ENCODE measurements at places on chromosomes 3 and 15. TPM values are rescaled to one million over a fixed set of nuclear protein-coding genes. Genes with fewer than 3 reads are reported as not detected.

DNA sequence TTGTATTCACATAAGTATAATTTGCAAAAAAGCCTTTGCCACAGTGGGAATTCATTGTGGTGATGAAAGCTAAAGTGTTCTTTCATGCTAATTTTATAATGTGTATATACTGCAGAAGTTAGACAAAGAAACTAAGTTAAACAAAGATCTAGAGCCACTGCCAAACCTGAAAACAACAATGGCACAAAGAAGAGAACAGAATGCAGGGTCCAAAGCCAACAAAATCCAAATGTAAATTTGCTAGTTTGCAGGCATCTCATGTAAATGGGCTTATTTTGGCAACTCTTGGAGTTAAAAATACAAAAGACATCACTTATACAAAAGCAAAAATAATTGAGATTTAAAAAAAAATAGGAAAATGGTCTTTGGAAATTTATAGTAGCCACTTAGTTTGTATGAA lies 123.0 kb downstream of the TCF12 start:
- DNase-seq, result no peak

- DNase-seq, result no peak
These were observed 34.9 kb downstream of the MAGEF1 start for GRCh38 chr3:184676927-184677326.

DNA sequence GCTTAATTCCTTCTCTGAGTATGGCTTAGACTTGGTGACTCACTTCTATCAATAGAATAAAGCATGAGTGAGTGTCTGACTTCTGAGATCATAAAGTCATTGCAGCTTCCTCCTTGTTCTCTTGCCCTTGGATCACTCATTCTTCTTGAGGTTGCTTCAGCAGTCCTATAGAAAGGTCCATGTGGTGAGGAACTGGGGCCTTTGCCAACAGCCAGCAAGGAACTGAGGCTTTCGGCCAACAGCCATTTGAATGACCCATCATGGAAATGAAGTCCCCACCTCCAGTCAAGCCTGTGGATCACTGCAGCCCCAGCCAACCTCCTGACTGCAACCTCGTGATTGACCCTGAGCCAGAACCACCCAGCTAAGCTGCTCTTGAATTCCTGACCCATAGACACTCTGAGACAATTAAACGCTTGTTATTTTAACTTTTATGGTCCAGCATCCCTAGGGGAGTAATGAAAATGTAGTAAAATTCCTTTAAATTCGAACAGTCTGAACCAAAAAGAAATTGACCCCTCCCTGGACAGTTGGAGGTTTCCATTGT lies 84.5 kb downstream of the WDR76 start:
- DNase-seq, result peak; percentile 61

DNA sequence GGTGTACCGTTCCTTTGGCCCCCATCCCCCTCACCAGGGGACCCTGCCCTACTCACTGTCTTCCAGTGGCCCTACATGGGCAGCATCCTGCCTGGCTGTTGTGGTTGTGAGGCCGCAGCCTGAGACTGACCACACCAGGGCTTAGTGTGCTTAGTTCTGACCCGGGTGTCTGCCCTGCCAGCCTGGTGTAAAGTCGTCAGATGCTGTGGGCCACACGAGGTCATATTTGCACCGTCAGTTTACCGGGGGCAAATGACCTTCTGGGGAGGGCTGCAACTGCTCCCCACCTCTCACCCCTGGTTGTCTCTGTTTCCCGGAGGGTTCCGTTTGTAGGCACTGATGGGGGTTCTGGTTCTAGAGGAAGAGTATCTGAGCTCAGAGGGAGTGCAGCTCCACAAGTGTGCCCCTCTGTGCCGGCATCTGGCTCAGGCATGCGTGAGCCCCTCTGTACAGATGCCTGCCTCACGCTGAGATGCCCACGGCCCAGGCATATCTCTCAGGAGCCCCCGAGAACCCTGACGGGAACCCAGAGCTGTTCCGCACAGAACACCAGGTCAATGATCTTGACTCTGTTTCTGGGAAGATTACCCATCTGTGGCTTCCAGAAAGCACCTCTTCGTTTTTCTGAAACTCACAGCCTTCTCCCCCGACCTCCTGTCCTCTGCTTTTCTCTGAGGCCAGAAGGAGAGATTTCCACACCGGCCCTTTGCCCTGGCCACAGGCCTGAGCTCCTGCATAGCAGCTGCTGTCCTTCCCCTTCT lies 19.2 kb downstream of the KLF13 start:
- no peak for DNase-seq

GRCh38 chr15:89333959-89334509 lies 590 bp downstream of the POLG start:
- no peak for DNase-seq

GRCh38 chr3:196868297-196868661 lies 559 bp downstream of the SENP5 start:
- DNase-seq, result peak; percentile 79

DNA sequence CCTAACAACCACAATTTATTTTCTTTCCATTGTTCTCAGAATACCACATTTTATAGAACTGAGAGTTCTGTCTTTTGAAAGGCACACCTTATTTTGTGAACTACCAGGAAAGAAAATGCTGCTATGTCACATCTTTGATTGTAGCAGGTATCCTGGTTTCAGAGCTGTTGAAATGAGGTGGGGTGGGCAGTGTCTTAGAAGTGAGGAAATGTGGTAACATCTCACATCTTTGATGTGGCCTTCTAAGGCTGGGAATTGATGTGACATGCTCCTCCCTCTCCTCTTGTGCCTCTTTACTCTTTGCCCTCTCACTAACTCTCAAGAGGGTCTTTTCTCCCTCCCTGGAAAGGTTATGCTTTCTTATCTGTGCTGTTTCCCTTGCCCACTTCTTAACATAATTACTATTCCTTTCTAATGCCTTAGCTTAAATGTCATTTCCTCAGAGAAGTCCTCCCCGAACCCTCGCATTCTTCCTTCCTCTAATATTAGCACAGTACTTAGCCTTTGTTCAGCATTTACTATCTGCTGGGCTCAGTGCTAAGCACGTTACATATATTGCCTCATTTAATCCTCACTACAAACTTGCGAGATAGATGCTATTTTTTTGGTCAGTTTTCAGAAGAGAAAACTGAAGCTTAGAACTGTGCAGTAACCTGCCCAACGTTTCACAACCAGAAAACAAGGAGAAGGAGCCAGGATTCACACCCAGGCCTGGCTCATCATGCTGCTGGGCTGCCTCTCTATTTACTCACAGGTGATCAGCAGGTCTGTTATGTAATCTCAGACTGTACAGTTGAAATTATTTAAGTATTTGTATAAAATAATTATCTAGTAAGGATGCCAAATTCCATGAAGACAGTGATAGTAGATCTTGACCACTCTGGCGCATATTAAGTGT lies 24.0 kb upstream of the SPTSSB start:
- no peak for DNase-seq

DNA sequence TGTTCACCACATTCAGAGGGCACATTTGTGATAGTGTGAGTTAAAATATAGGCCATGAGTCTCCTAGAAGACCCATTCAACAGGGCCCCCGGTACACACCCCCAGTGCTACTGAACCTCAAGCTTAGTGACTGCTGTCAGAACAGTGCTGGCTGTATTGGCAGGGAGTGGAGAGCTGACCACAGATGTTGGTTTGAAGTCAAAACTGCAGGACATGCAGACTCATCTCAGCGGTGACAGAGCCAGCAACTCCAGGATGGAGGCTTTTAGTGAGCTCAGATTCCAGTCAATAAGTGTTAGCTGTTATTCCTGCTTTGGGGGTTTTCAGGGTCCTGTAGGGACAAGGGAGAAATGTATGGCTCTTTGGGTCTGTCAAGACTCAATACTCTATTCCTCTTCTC lies 29.1 kb downstream of the PRR20G start:
- DNase-seq, result no peak

DNA sequence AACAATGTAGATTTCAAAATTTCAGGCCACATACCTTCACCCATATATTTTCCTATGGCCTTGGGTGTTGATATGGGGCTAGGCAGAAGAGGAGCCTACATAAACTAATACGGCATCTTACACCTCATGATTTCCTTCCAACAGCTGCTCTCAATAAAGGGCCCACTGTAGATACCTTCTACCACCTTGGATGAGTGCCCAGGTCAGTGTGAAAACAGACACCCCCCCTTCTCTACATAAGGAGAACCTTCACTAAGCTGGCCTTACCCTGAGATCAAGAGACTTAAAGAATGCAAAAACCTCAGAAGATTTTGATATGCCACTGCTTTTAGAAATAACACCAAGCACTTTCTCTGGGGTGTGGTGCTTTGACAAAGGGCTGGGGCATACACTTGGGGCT lies 42.7 kb downstream of the SH3BP5 start:
- DNase-seq, result no peak

MORC1 gene
- total RNA-seq, result not detected

- DNase-seq, result no peak
These were observed 17.6 kb downstream of the CCNL1 start for GRCh38 chr3:157142315-157142714.

GRCh38 chr15:74176262-74177214 lies 3.0 kb downstream of the ISLR start:
- DNase-seq, result no peak

GRCh38 chr3:153285982-153286381 lies 124.0 kb downstream of the RAP2B start:
- DNase-seq, result no peak

IL17RE gene
- total RNA-seq, result 11.0 TPM

DNA sequence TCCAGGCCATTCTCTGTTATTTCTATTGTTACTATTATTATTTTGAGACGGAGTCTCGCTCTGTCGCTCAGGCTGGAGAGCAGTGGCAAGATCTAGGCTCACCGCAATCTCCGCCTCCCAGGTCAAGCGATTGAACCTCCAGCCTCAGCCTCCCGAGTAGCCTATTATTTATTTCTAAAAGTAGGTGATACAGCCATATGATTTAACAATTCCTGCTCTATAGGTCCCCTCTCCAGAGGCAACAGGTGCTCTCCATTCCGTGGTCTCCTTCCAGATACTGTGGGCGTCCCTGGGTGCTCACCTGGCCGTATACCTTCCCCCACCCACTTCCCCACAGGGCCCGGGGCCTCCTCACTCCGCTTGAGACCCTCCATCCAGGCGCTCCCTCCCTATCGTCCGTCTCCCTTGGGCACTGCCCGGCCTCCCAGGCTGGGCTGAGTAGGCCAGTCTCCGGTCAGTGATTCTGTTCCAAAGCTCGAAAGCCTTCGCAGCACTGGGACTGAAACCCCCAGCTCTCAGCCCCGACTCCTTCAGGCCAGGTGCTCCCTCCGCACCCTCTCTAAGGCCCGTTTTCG lies 708 bp upstream of the PTPN23 start:
- no peak for DNase-seq

CSTA gene
- 3.6 TPM for total RNA-seq

DNA sequence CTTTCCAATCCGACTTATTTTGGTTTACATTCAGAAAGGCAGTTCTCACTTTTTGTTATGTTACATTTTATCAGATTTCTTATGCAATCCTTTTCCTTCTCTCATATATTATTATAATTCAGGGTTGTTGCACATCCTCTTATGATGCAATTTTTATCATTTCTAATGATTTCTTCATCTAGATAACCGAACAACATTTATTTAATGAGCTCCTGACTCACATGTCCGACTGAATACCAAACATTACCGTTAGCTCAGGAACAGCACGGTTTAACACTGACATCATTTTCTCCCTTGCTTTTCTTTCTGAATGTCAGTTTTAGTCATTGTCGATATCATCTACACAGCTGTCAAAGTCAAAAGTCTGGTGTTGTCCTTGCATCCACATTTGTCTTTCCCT lies 199.2 kb downstream of the BCHE start:
- DNase-seq, result no peak

- no peak for DNase-seq
These were observed 165.3 kb downstream of the FMN1 start for GRCh38 chr15:33029109-33029652.

DNA sequence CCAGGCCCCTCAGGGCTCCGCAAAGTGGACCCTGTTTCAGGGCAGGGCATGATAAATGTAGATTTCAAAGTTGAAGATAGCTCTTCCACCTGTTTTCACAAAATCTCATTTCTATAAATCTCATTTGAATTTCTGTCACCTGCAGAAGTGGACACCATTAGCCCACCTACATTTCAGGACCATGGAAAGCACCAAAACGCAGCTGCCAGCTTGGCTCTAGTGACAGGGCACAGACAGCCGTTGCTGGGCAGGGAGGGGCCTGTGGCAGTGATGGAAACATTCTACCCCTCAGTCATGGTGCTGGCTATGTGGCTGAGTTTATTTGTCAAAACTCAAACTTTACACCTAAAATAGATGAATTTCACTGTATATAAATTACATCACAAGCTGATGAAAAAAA lies 40.4 kb downstream of the PRR23E start:
- no peak for DNase-seq

DNA sequence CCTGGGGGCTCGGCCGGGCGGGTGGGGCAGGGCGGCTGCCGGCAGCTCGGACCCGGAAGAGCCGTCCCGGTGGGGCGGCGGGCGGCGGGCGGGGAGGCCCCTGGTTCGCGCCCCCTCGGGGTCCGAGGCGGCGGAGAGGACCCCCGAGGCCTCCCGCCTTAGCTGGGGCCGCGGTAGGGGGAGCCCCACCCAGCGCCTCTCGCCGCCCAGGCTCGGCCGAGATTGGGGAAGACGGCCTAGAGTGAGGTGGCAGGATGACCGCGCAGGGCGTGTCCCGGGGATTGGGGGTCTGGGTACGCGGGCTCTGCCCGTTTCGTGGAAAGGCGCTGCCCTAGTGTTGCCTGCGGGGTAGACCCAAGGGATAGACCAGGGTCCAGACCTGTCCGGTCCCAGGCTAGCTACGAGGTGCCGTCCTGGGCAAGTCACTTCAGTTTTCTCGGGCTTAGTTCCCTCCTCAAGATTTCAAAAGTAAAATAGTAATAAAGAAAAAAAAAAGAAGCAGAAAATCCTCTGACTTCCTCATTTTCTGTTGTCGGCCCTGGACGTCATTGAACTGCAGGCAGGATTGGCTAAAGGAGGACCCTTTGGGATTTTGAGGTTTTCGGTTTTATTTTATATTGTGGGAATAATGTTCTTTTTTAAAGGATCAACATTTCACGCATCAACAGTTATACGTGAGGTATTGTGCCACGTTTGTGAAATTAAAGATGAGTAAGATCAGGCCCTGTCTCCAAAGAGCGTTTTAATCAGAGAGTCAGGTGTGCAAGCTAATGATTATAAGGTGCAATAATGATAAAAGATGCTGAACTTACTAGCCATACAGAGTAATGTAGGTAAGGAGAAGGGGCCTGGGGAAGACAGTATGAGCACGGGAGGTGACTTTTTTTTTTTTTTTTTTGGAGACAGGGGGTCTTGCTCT lies 679 bp downstream of the IQGAP1 start:
- peak; percentile 88 for DNase-seq

CCNDBP1 gene
- 60.7 TPM for total RNA-seq

RTP4 gene
- 1.8 TPM for total RNA-seq

LEKR1 gene
- total RNA-seq, result 1.3 TPM

GRCh38 chr3:127250032-127250431 lies 37.8 kb downstream of the PRR20G start:
- no peak for DNase-seq

- DNase-seq, result no peak
These were observed 269.2 kb downstream of the THRB start for GRCh38 chr3:24225385-24225950.

DNA sequence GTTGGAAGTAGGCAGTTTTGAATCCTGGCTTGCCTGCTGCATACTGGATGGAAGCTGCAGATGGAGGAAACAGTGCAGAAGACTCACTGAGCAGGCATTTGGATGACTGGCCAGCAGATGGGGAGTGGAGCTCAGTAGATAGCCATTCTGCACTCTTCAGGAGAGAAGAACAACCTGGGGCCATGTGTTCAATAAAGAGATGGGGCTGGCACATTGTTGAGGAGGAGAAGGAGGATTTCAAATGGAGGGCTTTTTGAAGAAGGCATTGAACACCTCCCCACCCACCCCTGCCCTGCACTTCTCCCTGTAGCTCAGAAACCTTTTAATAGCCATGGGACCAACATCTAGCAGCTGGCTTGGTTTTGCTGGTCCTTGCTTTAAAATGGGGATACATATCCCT lies 109.8 kb downstream of the CACNA1D start:
- DNase-seq, result no peak

All from aorta (tissue), 5 donors.